ENCODE measurements at places on chromosomes 6 and 20.

GRCh38 chr6:24911796-24912382 is 23.9 kb downstream of the RIPOR2 start:
- DNase-seq = no peak

- DNase-seq = no peak
Measured at GRCh38 chr6:4088704-4089103, 9.8 kb upstream of the FAM217A start.

- DNase-seq = peak; percentile 86
Measured at GRCh38 chr6:1313767-1314503, 2.0 kb downstream of the FOXQ1 start.

- no peak for DNase-seq
Measured at GRCh38 chr6:27139756-27140579, 107.5 kb upstream of the PRSS16 start.

- no peak for DNase-seq
Measured at GRCh38 chr20:44033873-44034272, 119.2 kb downstream of the TOX2 start.

DNA sequence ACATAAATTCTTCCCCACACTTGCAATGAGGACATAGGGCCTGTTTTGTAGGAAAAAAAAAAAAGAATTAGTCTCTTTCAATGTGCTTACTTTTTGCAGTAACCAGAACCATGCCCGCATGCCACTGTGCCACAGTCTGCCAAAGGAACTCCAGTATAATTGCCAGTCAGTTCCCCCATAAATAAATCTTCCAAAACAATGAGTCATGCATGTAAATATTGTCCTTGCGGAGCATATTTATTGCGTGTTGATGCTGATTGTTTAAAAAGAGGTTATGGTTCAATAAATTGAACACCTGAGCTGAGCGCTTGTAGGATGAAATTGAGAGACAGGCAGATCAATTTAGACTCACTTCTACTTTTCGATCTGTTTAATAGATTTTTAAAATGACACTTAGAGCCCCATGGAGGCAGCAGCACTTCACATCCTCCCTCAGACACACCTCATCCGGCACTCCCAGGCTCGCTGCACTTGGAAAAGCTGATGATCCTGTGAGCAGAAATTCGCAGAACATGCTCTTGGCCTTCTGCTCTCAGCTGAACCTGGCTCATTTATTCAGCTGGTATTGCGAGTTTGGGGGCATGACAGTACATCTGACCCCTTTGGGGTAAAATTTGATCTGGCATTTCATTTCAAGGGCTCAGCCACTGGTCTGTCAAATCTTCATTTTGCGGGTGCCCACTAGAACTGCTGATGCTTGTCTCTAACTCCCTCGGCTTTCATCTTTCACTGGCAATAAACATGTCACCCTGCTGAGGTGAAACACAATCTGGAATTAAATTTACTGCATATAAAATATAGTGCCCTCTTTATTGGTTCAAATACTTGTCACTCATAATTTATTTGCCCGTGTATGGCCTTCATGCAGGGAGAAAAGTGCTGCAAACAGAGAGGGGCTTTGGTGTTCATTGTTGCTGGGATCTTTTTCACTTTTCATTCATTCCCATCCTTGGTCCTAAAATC is 371.1 kb upstream of the POU3F2 start:
- no peak for DNase-seq

DNA sequence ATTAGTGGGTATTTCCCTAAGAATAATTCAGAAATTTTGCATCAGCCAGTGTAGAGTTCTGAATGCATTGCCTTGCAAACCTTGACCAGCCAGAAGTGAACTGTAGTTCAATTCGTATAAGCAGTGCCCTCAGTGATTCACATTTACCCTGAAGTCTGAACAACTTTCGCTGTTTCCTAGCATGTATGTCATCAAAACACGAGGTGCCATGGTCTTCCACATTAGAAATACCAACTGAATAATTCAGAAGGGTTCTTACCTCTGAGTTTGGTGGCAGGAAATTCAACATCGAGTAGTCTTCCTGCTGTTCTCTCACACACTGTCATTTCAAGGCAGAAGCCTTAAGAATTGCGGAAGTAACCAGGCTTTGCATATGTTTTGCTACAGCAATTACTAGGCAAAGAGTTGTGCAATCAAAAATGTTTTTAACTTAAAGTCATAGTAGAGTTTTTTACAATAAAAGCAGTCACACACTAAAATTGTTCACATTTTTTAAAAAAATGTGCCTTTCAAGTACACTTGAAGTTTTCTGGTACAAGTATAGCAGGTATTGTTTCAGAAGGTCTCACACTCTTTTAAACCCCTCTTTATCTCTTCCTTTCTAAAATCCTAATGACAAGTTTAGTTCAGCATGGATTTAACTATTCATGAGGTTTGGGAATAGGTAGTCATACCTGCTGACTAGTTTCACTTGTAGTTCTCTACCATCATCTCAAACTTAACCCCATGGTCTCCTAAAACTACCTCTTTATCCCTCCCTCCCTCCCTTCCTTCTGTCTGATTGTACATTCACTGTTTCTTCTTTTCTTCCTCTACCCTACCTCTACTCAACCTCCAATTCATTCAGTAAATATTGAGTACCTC is 118.3 kb downstream of the STXBP5 start:
- no peak for DNase-seq

- no peak for DNase-seq
Measured at GRCh38 chr6:155291291-155291690, 23.0 kb downstream of the TFB1M start.

- DNase-seq = no peak
Measured at GRCh38 chr6:9062596-9062995, 627.3 kb upstream of the SLC35B3 start.

GRCh38 chr6:37648465-37649330 is 49.0 kb downstream of the MDGA1 start:
- DNase-seq = peak; percentile 70

GRCh38 chr6:15948930-15949900 is 179.7 kb upstream of the MYLIP start:
- DNase-seq = peak; percentile 63

- no peak for DNase-seq
Measured at GRCh38 chr6:28449056-28449455, 5.8 kb upstream of the ZSCAN23 start.

- no peak for DNase-seq
Measured at GRCh38 chr6:93423542-93423941, 4.2 kb upstream of the EPHA7 start.

DNA sequence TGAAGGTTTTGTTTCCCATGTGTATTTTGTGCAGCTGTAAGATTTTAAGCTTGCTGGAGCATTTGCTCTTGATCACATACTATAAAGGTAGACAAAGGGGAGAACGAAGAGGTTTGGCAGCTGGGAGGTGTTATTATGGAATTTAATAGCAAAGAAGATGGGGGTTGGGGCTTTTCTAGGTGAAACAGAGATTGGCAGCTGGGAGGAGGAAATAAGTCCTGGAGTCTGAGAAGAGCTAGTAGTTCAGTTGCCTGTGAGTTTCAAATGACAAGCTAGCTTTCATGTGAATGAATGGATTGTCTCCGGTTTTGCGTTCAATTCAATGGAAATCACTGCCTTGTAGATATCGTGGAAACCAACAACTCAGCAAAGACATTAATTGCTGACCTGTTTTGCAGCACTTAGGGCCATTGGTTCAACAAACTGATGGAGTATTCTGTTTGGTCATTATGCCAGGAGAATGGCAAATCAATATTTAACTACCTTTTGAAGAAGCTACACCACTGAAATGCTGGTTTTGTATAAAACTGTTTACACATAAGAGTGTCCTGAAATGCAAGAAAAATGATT is 38.1 kb upstream of the FLRT3 start:
- no peak for DNase-seq

DNA sequence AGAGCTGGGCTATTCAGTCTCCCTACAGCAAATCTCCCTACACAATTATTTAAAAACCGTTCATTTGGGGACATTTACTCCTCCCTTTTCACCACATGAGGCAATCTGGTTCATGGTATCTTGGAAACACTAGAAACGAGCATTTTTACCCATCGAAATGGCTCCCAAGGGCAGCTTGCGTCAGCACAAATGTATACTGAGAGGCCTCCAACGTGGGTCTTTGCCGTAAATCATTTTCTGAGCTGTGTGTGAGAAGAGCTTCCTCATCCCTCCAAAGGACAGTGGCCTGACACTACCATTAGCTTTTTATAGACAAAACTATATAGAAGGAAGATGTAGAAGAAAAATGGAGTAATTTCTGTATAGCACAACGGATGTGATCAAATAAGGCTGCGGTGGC is 30.0 kb upstream of the PXDC1 start:
- no peak for DNase-seq

DNA sequence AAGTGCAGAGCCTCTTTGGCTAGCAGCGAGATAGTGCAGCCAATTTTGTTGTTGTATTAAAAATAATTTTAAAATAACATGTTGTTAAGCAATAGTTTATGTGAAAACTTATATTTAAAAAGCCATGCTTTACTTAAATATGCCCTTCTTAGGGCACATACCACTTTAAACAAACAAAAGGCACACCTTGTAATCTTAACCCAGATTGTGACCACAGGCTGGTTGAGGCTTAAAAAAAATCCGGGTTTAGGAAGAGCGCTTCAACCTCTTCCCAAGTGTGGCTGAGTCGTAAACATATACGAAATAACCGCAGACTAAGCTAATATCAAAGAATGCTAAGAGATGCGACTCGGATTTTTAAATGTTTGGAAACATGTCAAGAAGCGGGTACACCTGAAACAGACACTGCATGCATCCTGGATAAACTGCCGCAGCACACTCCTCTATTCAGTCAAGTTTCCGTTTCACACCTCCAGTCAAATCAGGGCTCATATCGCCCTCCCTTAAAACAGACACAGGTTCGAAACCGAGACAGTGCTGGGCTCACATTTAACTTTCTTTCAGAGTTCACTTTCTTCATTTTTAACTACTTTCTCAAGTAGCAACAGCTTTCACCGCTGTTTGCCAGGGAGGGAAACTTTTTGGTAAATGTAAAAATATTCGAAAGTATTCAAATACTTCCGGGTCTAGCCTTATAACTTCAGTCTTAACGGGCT is 1.5 kb downstream of the DEK start:
- no peak for DNase-seq

- no peak for DNase-seq
Measured at GRCh38 chr6:92259171-92259570, 1160.2 kb downstream of the EPHA7 start.

- no peak for DNase-seq
Measured at GRCh38 chr6:24026050-24026449, 100.0 kb upstream of the NRSN1 start.

GRCh38 chr20:61764471-61765025 is 301.1 kb downstream of the TAF4 start:
- DNase-seq = no peak

GRCh38 chr20:52118696-52119095 is 72.9 kb downstream of the ZFP64 start:
- DNase-seq = no peak

DNA sequence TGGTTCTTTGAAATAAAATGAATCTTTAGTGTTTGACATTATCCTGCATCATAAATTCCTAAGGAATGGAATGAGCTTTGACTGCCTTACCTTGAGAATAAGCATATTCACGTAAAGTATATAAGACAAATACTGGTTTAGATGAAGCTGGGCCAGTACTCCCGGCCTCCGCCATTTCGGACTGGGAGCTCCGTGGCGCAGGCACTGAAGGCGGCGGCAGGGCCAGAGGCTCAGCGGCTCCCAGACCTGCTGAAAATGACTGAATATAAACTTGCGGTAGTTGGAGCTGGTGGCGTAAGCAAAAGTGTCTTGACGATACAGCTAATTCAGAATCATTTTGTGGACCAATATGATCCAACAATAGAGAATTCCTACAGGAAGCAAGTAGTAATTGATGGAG is 76.2 kb upstream of the FAM83B start:
- no peak for DNase-seq

DNA sequence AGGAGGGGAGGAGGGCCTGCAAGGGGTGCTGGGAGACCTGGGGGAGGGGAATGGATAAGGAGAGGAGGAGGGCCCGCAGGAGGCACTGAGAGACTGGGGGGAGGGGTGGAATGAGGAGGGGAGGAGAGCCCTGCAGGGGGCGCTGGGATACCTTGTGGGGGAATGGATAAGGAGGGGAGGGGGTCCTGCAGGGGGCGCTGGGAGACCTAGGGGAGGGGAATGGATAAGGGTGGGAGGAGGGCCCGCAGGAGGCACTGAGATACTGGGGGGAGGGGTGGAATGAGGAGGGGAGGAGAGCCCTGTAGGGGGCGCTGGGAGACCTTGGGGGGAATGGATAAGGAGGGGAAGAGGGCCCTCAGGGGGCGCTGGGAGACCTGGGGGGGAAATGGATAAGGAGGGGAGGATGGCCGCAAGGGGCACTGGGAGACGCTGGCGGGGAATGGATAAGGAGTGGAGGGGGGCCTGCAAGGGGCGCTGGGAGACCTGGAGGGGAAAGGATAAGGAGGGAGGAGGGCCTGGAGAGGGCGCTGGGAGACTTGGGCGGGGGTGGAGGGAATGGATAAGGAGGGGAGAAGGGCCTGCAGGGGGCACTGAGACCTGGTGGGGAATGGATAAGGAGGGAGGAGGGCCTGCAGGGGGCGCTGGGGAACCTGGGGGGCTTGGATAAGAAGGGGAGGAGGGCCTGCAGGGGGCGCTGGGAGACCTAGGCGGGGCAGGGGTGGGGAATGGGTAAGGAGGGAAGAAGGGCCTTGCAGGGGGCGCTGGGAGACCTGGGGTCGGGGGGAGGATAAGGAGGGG is 1.3 kb upstream of the CTCFL start:
- no peak for DNase-seq

- no peak for DNase-seq
Measured at GRCh38 chr6:48736501-48737206, 625.7 kb upstream of the PTCHD4 start.

DNA sequence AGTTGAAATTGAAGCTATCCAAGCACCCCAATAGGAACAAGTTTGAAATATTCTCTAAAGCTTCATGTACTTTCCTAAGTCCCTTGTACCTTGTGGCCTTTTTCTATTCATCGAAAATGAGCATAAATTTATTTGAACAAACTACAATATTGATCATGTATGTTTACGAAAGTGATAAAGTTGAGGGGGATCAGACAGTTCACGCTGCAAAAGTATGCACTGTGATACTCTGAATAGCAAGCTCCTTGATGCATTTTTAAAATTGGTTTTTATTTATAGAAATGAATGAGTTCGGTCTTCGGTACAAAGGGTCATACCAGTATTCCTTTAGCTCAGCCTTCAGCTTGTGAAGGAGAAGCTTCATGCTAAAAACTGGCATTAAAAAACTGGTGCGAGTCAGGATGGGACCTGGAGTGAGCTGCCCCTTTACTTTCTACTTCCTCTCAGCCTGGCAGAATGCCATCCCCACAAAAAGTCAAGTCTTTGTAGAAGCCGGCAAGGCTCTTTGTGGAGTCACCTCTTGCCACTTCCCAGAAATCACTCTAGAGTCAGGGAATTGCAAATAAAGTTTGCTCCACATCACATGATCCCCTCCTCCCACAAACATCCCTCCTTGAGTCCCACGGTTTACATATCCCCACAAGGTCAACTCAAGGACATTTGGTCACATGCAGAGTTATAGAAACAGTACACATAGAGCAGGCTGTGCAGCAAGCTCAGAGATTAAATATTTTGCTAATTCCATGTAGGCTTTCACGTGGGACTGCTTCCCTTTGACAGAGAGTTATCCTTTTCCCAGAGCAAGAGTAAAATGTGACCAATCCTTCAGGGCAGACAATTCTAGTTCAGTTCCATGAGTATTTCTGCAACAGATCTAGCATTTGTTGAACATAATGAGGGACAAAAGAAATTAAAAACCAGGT is 34.6 kb upstream of the ADGRF1 start:
- DNase-seq = no peak

GRCh38 chr20:17615645-17616479 is 46.0 kb downstream of the DSTN start:
- peak; percentile 64 for DNase-seq
